ENCODE measurements at places on chromosomes 12 and 14.

- peak overlapping the region; percentile 30 for H3K27ac ChIP-seq
- DNase-seq: no peak
- H3K27me3 ChIP-seq: peaks cover under 1% of the 10 kb centered on the region
- H3K4me3 ChIP-seq: no peak overlapping the region
- H3K4me1 ChIP-seq: peaks cover 25% of the 10 kb centered on the region
These were observed 356.4 kb upstream of the DDHD1 start for GRCh38 chr14:53509276-53510244.

DNA sequence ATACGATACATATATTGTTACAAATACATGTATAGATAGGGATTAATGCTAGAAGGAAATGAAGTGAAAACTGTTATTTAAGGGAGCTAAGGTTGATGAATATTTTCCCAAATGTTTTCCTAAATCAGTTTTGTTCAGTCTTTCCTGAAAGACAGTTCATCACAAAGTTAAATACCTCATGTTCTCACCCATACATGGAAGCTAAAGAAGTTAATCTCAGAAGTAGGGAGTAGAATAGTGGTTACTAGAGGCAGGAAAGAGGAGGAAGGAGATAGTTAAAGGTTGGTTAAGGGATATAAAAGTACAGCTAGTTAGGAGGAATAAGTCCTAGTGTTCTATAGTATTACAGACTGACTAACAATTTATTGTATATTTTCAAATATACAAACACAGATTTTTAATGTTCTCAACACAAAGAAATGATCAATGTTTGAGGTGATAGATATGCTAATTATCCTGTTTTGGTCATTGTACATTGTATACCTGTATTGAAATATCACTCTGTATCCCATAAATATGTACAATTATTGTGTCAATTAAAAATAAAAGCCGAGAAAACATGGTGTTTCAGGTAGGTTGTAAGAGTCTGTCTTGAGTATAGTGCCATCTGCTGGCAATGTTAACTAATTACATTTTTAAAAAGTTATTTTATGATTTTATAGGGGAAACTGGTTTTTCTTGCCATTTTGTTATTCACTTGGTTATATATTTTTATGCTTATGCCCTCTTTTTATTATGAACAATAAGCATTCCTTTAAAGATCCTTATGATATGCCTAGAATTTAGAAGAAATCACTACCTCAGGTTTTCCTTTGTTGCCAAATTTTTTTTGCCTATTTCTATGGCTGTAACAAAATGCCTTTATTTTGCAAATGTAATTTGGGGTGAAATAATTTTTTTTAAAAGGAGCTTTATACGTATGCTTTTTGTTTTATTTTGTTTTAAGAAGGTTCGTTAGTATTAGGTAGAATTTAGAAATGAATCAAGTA lies 26.9 kb downstream of the ZDHHC17 start:
- no peak overlapping the region for H3K27ac ChIP-seq
- peaks cover 7% of the 10 kb centered on the region for H3K4me1 ChIP-seq
- no peaks in the 10 kb centered on the region for H3K27me3 ChIP-seq

GRCh38 chr12:107429006-107429705 lies 256.4 kb upstream of the PWP1 start:
- peaks cover 18% of the 10 kb centered on the region for H3K4me1 ChIP-seq
- DNase-seq: no peak
- no peak overlapping the region for H3K4me3 ChIP-seq
- no peak overlapping the region for H3K27ac ChIP-seq

- no peaks in the 10 kb centered on the region for H3K4me1 ChIP-seq
- H3K27me3 ChIP-seq: no peaks in the 10 kb centered on the region
- H3K36me3 ChIP-seq: peaks cover 50% of the 10 kb centered on the region
- DNase-seq: no peak
These were observed 8.7 kb downstream of the PGAM5 start for GRCh38 chr12:132719141-132719953.

DNA sequence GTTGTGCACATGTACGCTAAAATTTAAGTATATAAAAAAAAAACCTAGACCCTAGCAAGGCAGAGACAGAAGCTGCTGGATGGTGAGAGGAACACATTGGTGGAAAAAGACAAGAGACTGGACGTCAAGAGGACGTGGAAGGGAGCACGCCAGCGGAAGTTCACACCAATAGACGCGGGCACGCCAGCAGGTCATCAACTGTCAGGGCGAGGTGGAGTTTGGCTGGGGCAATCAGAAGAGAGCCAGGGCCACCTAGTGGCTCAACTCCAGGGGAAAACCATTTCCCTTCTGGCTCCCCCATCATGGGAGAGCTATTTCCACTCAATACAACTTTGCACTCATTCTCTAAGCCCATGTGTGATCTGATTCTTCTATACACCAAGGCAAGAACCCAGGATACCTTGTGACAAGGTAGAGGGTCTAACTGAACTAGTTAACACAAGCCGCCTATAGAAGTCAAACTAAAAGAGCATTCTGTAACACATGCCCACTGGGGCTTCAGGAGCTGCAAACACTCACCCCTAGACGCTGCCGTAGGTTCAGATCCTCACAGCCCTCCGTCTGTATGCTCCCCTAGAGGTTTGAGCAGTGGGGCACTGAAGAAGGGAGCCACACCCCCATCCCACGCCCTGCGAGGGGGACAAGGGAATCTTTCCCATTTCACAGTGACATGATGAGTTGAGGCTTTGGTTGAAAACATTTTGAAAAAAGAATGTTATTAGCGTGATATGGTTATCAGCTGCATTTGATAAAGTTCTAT lies 702.7 kb downstream of the TMTC2 start:
- no peaks in the 10 kb centered on the region for H3K4me1 ChIP-seq
- H3K4me3 ChIP-seq: no peak overlapping the region
- DNase-seq: peak; percentile 33
- no peaks in the 10 kb centered on the region for H3K27me3 ChIP-seq
- H3K27ac ChIP-seq: no peak overlapping the region

- H3K4me1 ChIP-seq: peaks cover 4% of the 10 kb centered on the region
- H3K4me3 ChIP-seq: no peak overlapping the region
- peaks cover 6% of the 10 kb centered on the region for H3K27me3 ChIP-seq
- DNase-seq: no peak
- H3K27ac ChIP-seq: no peak overlapping the region
These were observed 96.7 kb downstream of the NUAK1 start for GRCh38 chr12:106042037-106042436.

GRCh38 chr12:42186793-42187192 lies 42.1 kb upstream of the GXYLT1 start:
- DNase-seq: no peak
- H3K27me3 ChIP-seq: no peaks in the 10 kb centered on the region
- peaks cover 24% of the 10 kb centered on the region for H3K36me3 ChIP-seq
- no peak overlapping the region for H3K27ac ChIP-seq
- peaks cover 11% of the 10 kb centered on the region for H3K4me1 ChIP-seq

DNA sequence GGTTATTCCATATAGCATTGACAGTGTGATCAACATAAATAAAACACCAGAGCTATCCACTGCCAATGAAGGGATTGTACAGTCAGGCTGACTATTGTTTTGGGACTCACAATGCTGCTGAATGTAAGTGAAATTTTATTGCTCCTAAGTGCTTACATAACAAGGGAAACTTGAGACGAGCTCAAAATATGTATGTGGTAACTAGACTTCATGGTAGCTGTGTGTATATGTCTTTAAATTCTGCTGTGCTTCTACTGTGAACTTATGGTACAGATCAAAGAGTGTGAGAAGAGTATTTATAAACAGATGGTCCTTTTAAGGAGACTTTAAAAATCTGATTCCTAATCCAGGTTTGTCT lies 6.9 kb downstream of the FLRT2 start:
- no peak for DNase-seq
- H3K4me1 ChIP-seq: peaks cover 58% of the 10 kb centered on the region
- H3K4me3 ChIP-seq: peak overlapping the region; percentile 88
- peaks cover 33% of the 10 kb centered on the region for H3K27me3 ChIP-seq
- H3K36me3 ChIP-seq: peaks cover 9% of the 10 kb centered on the region

- H3K4me1 ChIP-seq: no peaks in the 10 kb centered on the region
- no peaks in the 10 kb centered on the region for H3K36me3 ChIP-seq
- H3K27ac ChIP-seq: no peak overlapping the region
- no peak overlapping the region for H3K4me3 ChIP-seq
These were observed 509.4 kb downstream of the GALC start for GRCh38 chr14:87483271-87484260.

- no peak for DNase-seq
- peaks cover 24% of the 10 kb centered on the region for H3K36me3 ChIP-seq
- H3K27me3 ChIP-seq: no peaks in the 10 kb centered on the region
- no peak overlapping the region for H3K27ac ChIP-seq
These were observed 30.4 kb downstream of the FRS2 start for GRCh38 chr12:69500631-69501030.

DNA sequence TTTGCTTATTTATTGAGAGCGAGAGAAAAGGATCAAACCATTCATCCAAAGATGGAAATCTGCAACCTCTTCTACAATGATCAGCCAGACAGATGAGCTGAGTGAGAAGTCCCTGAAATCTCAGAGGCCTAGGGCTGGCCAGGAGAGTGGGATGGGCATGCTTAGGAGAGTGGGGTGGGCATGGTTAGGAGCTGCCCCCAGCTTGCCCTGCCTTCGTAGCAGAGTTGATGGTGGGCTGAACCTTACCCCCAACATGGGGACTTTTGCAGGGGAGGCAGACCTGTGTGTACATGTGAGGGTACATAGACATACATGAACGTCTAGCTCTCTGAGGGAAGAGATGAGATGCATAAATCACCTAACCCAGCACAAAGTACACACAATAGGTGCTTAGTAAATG lies 95.7 kb upstream of the ESRRB start:
- no peak overlapping the region for H3K27ac ChIP-seq
- DNase-seq: no peak
- H3K27me3 ChIP-seq: peaks cover 11% of the 10 kb centered on the region
- no peaks in the 10 kb centered on the region for H3K36me3 ChIP-seq

DNA sequence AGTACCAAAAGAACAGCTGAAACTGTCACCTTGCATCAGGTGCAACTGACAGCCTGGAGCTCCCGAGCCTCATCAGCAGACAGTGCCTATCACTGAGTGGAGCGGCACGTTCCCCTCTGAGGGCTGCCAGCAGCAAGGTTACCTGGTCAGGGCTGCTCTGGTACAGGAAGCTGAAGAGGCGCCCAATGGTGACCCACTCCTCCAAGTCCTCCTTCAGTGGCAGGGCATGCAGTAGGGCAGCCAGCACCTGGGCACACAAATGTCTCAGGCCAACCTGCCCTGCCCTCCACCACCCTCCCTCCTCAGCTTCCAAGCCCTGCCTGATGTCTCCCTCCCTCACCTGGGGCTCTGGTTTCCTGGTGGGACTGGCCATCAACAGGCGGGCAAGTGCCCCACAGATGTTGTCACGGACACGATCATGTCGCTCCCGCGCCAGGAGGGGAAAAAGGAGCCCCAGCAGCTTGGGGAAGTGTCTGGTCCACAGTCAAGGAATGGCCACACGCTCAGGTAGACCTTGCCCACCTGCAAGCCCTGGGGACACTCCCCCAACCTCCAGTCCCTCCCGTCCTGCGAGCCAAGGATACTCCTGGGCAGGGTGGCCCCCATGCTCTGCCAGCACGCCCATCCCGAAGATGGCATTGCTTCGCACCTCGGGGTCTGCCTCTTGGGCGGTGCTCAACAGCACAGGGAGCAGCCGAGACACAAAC lies 7.1 kb downstream of the IPO4 start:
- H3K27me3 ChIP-seq: peaks cover 2% of the 10 kb centered on the region
- no peak overlapping the region for H3K4me3 ChIP-seq
- peaks cover 8% of the 10 kb centered on the region for H3K4me1 ChIP-seq

- H3K4me3 ChIP-seq: no peak overlapping the region
- peaks cover 6% of the 10 kb centered on the region for H3K27me3 ChIP-seq
- no peak overlapping the region for H3K27ac ChIP-seq
- H3K36me3 ChIP-seq: no peaks in the 10 kb centered on the region
These were observed 173.5 kb upstream of the FRMD6 start for GRCh38 chr14:51478175-51478621.

- peaks cover 8% of the 10 kb centered on the region for H3K4me1 ChIP-seq
- DNase-seq: no peak
- H3K4me3 ChIP-seq: no peak overlapping the region
- H3K27me3 ChIP-seq: no peaks in the 10 kb centered on the region
- no peak overlapping the region for H3K27ac ChIP-seq
- H3K36me3 ChIP-seq: peaks cover 11% of the 10 kb centered on the region
These were observed 10.7 kb downstream of the MED13L start for GRCh38 chr12:116266631-116267349.

- peaks cover 38% of the 10 kb centered on the region for H3K4me1 ChIP-seq
- no peaks in the 10 kb centered on the region for H3K36me3 ChIP-seq
- H3K27ac ChIP-seq: no peak overlapping the region
- H3K27me3 ChIP-seq: peaks cover 4% of the 10 kb centered on the region
These were observed 3.3 kb upstream of the KRT75 start for GRCh38 chr12:52437508-52437907.

Measured in nephron progenitor cell (in vitro differentiated cells).